GM23338 (cell line): ENCODE measurements at places on chromosomes 1 and 21.

GRCh38 chr1:193479187-193479586 is 292.8 kb upstream of the B3GALT2 start:
- no peak for DNase-seq

DNA sequence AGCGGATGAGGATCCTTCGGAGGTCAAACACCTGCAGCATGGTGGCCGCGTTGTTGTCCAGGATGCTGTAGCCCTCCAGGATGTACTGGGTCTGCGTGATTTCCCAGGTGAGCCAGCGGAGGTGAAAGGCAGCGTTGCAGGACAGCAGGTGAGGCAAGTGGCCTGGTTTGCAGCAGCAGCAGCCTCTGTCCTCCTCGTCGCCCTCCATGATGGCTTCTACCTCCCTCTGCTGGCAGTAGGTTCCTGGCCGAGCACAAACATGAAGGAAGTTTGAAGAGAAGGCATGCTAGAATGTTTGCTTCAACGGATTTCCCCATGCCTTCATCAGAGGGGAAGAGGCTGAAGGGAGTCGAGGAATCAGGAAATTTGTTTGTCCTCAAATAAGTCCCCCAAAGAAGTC is 74.7 kb downstream of the NTPCR start:
- DNase-seq, result peak; percentile 82

DNA sequence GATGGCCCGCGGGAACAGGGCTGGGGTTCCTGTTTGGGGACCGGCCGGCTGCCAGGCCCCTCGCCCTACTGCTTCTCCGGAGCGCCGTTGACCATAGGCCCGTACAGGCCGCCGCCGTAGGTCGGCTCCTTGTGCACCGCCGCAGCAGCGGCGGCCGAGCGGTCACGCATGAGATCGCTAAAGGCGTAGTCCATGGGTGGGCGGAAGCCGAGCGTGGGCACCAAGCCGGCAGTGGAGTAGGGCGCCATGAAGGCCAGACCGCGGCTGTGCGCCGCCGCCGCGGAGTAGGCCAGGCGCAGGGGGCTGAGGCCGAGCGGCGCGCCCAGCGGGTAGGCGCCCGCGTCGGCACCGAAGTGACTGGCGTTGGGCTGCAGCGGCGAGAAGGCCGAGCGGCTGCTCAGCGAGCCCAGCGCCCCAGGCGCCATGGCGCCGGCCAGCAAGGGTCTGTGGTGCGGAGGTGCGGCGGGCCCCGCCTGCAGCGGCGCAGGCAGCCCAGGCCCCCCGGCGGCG is 4.6 kb downstream of the DMRTA2 start:
- peak; percentile 67 for DNase-seq

DNA sequence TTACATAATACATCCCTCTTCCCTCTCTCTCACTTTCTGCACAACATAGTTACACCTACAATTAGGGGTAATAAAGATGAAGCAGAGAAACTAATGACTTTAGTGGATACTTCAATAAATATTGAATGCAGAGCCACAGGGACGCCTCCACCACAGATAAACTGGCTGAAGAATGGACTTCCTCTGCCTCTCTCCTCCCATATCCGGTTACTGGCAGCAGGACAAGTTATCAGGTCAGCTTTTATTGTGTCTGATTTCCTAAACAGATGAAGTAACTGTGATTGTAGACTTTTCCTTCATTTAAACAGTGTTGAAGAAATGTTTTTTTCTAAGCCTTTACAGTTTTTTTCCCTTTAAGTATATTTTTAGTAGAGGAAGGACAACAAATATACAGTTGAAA is 281.6 kb downstream of the TPR start:
- no peak for DNase-seq

DNA sequence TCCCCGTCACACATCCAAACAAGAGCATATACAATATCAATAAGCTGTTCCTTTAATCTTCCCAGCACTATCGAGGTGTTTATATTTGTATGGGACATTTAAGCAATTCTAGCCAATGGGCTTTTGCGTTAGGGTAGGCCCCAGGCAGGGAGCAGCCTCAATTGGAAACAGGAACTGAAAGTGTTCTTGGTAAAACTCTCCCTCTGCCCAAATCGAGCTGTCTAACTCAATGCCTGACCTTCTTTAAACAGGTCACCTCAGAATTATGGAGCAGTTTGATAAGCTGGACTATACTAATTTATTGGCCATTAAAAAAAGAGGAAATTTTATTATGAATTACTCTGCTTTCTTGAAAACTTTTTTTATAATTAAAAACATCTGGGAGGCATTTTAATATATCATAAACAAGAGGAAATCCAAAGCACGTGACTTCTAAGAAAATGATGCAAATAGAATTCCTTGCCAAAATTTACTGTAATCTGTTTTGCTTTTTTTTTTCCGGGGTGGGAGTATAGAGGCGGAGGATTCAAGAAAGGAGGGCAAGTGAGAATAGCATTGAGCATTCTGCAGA is 498.1 kb downstream of the LMO4 start:
- DNase-seq, result no peak

- no peak for DNase-seq
Measured at GRCh38 chr1:229786974-229787610, 161.0 kb downstream of the URB2 start.

GRCh38 chr1:93847811-93848288 is 31.2 kb downstream of the DNTTIP2 start:
- peak; percentile 88 for DNase-seq

GRCh38 chr1:112169517-112169916 is 180.0 kb upstream of the KCND3 start:
- no peak for DNase-seq

DNA sequence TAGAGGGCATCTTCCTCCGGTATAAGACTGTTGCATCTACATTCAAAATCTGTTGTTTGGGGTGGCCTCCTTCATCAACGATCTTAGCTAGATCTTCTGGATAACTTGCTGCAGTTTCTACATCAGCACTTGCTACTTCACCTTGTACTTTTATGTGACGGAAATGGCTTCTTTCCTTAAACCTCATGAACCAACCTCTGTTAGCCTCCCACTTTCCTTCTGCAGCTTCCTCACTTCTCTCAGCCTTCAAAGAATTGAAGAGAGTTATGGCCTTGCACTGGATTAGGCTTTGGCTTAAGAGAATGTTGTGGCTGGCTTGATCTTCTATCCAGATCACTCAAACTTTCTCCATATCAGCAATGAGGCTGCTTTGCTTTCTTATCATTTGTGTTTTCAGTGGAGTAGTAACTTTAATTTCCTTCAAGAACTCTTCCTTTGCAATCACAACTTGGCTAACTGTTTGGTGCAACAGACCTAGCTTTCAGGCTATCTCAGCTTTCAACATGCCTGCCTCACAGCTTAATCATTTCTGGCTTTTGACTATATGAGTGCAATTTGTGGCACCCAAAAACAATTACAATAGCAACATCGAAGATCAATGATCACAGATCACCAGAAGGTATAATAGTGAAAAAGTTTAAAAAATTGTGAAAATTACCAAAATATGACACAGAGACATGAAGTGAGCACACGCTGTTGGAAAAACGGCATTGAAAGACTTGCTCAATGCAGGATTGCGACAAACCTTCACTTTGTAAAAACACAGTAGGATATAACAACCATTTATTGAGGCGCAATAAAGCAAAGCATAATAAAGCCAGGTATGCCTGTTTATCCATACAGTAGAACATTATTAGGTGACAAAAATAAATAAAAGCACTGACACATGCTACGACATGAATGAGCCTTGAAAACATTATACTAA is 56.7 kb upstream of the GFI1 start:
- DNase-seq, result no peak

- no peak for DNase-seq
Measured at GRCh38 chr1:170993151-170993550, 57.8 kb downstream of the MROH9 start.

GRCh38 chr1:22484706-22485345 is 33.2 kb downstream of the ZBTB40 start:
- no peak for DNase-seq

GRCh38 chr1:200042119-200042551 is 14.6 kb downstream of the NR5A2 start:
- peak; percentile 66 for DNase-seq

DNA sequence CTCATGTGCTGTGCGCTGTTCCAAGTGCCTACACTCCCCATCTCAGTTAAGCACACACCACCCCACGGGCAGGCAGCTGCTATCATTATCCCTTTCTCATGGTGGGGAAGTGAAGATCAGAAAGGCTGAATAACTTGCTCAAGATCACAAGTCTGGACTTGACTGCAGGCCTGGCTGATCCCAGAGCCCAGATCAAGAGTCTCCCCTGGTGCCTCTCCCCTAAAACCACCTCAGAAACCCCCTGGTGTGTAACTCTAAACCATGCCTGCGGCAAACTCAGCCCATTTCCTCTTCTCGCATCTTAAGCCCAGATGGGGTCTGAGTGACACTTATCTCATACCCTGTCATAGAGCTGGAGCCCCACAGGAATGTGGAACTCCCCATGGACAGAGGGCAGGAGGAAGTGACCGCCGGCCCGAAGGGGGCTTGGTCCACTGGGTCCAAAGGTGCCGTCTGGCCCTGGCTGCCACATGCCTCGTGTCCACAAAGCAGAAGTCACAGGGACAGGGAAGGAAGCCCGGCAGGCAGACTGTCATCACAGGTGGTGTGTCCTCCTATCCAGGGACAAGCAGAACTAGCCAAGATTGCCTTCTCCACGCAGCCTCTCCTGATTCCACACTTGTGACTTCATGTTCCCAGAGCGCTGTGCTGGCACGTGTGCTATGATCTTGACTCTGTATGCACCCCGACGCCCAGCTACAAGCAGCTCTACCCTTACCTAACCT is 92.1 kb downstream of the SYF2 start:
- DNase-seq, result no peak

GRCh38 chr1:23673086-23673813 is 18.4 kb upstream of the RPL11 start:
- DNase-seq, result peak; percentile 85

GRCh38 chr1:54697896-54698295 is 17.8 kb upstream of the TTC4 start:
- DNase-seq, result no peak

DNA sequence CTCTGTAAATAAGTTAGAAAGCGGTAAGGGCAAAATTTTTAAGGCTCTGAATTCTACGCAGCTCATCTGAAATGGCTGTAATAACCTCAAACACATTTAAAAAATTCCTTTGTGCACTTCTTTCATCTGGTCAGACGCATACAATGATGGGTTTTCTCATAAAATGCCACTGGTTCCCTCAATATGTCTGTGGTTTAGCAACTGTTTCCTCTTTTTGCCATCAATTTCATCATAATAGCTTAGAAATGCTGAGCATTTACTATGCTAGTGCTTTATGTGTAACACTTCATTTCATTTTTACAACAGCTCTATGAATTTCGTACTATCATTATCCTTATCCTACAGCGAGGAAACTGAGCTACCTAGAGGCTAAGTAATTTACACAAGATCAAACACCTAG is 35.3 kb upstream of the DMRTA2 start:
- DNase-seq, result no peak

DNA sequence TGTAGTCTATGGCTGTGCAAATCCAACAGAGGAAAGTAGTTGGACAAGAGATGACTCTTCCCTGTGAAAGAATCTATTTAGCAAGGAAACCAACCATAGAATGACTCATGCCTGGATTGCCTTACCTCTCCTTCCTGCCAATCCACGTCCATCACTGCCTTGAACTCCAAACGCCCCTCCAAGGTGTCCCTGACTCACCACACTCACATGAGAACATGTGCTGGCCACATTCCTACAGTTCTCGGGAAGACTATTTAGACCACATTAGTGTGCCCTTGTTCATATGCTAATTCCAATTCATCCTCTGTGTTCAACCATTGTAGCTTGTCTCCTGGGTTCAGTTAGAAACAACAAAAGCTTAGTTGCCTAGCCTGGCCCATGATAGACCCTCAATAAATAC is 157.3 kb downstream of the SLC30A10 start:
- DNase-seq, result peak; percentile 21

- no peak for DNase-seq
Measured at GRCh38 chr21:32367158-32367557, 25.7 kb downstream of the URB1 start.
